ENCODE measurements at places on chromosomes 1 and 21.

DNA sequence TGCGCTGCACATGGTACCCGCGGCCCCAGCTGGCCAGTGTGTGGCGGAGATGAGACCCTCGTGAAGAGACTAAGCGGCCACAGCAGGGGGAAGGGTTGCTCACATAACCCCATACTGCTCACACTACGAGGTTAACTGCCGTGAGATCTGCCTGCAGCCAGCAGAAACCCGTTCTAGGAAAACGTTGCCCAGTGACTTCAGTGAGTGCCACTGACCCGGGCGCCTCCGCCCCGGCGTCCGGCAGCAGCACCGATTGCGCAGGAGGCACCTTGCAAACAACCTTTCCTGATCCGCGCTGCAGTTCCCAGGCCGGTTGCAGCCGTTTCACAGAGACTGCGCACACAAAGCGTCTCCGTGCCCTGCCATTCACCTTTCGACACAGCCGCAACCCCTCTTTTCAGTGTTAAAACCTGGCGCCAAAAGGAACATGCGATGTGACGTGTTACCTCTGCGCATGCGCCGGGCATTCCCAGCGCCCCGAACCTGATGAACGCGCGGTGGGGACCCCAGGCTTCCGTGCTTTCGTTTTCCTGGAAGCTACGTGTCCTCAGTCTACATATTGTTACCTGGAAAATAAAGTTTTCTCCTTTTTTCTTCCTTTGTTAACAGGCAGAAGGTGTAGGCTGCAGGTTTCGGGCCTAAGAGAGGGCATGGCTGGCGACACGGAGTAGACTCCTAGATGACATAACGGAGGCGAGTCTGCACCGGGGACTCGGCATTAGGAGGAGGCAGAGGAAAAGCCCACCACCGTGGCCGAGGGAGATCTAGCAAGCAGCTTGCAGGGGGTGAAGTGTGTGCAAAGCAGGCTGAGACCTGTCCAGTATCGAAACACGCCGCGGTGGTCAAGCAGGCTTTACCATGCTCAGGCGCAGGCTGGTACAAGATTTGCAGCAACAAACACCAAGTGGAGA lies 8.9 kb downstream of the VPS26C start:
- peak; percentile 70 for DNase-seq

DNA sequence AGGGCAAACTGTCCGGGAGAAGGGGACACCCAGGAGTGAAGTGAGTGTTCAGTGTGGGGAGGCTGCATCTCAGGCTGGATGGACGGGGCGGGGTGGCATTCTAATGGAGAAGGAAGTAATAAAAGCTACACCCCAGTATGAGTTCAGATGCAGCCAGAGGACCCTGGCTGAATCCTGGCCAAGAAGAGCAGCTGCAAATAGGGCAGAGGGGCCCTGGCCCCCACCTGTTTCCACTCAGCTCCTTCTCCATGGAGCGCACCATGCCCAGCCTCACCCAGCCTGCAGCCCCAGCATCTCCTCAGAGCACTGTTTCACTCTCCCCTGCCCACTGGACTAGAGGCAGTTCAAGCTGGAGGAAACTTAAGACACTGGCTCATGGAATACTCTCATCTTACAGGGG lies 46.4 kb downstream of the KCND3 start:
- DNase-seq: no peak

GRCh38 chr1:226548256-226549093 lies at the start of gene STUM:
Gene STUM (plus strand): TSS chr1:226548764. CDS start chr1:226548905, 141 bp downstream.
- no peak for DNase-seq

DNA sequence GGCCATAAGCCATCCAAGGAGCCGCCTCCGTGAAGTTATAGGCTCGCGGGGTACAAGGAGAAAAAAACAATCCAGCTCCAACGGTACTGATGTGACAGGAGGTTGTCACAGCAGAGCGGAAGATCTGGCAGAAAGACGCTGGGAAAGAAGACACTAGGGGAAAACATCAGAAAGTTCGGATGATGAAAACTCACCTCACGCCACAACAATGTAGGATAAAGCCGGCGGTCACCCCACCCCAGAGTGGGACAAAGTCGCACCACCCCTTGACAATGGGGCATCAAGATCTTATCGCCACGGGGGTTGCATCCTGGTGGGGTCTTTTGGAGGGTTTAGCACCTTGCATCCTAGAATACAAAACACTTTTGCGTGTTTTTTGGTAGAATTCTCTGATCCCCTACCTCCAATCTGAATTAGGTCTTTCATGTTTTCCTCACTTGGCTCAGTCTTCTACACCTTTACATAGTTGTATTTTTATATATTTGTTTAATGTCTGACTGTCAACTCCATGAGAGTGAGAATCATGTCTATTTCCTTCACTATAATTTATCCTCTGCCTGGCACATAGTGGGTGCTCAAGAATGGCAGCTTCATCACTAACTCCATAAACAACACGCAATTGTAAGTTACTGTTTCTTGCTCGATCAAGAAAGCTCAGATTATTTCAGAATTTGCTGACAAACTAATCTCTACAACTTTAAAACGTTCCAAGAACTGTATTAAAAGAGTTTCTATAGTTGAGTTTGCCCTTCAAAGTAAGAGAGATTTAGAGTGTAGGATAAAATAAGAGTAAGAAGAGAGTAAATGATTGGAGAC lies 611 bp upstream of the ZSWIM5 start:
- no peak for DNase-seq

GRCh38 chr1:116309090-116309870 lies 63.8 kb upstream of the ATP1A1 start:
- DNase-seq: no peak

Data from activated CD4-positive, alpha-beta T cell treated with anti-CD3 and anti-CD28 coated beads for 24 hours (primary cell).